ENCODE measurements at places on chromosomes 4 and X. TPM values are rescaled to one million over a fixed set of nuclear protein-coding genes. Genes with fewer than 3 reads are reported as not detected.

The FGF13 gene
- 28.1 TPM for total RNA-seq

The FHIP1A gene
- 46.7 TPM for total RNA-seq

The SOWAHD gene
- total RNA-seq = not detected

The FAM47C gene
- not detected for total RNA-seq

The NSUN7 gene
- total RNA-seq = 0.39 TPM

The AFF2 gene
- 0.32 TPM for total RNA-seq

The FGFBP1 gene
- total RNA-seq = not detected

The SRPX2 gene
- total RNA-seq = 5.2 TPM

The HPGD gene
- total RNA-seq = 6.5 TPM

The PABPC1L2B gene
- not detected for total RNA-seq

DNA sequence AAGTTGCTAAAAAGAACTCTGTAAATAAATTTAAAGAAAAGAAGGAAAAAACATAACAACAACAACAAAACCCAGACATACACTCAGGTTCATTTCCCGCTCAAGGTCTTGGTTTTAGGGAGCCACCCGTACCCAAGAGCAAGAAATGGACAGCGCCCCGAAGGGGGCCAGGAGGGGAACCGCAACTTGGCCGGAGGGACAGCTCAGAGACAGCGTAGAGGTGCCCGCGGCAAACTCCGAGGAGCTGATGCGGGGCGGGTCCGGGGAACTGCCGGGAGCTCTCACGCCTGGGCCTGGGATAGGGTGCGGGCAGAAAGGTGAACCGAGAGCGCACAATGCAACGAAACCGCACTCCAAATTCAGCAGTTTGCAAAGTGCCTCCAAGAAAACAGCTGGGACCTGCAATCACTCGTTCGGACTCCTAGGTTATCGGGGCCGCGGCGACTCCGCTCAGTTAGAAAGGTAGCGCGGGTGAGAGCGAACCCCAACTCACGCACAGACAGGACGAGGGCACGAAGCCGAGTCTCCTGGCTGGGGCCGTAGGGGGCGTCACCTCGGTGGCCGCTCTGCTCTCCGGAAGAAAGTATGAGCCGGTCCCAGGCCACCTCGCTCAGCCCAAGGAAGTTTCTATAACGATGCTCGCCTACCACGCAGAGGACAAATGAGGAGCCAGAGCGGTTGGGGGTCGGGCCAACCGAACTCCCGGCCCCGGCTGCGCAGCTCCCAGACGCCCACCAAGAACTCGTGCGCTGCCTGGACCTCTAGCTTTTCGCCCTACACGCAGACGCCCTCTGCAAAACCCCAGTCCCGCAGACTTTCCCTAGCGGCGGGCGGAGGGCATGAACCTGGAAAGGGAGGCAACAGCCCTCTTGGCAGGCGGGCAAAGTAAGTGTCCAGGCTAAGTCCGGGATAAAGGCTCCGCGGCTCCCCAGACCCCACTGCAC is 1.4 kb downstream of the NDNF start:
- DNase-seq = peak; percentile 47

DNA sequence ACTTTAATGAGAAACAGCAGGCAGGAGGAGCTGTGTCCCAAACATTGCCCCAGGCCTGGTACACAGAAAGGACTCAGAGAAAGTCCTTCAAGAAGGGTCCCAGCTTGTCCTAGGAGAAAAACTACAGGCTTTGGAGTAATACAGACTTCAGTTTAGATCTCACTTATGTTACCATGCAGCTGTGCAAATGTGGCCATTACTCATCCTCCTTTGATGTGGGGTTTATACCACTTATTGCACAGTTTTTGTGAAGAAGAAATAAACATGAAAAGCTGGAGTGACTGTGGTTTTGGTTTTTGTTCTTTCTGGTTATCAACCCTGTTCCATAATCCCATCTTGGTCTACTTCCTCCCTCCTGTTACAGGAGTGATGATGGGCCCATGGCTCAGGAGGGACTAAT is 8.1 kb upstream of the CYTL1 start:
- no peak for DNase-seq

- no peak for DNase-seq
These were observed 24.1 kb upstream of the ALB start for GRCh38 chr4:73379946-73380345.

- no peak for DNase-seq
These were observed 37.3 kb downstream of the AGA start for GRCh38 chr4:177404986-177405385.

- no peak for DNase-seq
These were observed 130.2 kb downstream of the AFF1 start for GRCh38 chr4:87065021-87065420.

DNA sequence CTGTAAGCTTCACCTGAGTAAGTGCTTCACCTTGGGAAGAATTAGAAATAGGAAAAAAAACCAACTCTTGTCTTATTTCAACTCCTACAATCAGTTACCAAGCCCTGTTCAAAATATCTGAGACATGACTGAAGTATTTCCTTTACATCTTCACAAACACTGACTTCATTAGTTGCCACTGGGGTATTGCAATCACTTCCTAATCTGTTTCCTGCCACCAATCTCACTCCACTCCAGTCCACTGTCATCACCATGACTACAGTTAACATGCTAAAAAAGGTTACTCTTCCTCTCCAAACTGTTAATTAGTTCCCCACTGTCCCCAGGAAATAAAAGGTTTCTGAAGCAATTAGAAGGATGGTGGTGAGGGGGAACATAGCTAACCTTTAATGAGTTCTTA is 3.3 kb upstream of the SUPT20HL1 start:
- no peak for DNase-seq

DNA sequence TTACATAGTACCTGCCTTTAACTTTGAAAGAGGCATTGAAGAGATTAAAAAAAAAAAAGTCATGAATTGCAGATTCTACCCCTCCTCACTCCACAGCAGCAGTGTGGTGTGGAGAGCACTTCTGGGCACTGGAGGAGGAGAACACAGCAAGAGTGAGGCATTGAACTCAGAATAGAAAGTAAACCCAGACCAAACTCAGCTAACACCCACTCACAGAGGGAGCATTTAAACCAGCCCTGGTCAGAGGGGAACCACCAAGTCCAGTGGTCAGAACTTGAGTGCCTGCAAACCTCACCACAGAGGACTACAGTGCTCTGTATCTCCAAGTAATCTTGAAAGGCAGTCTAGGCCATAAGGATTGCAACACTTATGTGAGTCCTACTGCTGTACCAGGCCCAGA is 15.6 kb upstream of the UGT2A1 start:
- no peak for DNase-seq

DNA sequence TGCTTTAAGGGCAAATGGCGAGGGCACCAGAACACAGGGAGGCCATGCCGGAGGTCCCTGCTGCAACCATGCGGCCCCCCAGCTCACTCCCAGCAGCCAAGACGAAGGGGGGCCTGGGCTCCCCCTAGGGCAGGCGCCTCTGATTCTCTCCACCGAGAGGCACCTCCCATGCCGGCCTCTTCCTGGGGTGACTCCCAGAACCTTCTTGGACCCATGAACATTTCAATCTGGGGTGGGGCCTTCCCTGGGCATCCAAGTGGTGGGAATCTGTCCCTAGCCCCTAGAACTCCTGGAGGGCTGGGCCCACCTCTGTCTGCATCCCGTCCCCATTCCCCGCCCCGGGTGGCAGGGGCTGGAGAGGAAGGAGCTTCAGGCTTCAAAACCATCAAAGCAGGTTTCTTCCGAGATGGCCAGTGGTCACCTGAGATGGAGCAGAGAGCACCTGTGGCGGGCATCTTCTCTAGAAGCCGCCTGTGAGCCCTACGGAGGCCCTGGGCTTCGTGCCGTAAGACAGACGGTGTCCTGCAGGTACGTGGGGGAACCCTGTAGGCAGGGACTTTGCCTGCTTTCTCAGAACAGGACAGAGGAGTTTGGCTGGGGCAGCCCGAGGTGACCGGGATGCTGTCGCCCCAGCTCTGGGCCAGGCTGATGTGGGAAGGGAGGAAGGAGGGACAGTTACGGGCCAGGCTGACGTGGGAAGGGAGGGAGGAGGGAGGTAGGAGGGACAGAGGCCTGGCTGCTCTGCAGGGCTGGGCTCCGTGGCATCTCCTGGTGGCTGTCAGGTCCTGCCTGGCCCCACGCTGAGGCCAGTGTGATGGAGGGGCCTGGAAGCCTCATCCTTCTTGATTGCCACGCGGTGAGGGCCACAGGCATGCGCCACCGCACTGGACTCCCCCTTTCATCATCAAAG is 6.8 kb upstream of the SLC25A6 start:
- peak; percentile 46 for DNase-seq

DNA sequence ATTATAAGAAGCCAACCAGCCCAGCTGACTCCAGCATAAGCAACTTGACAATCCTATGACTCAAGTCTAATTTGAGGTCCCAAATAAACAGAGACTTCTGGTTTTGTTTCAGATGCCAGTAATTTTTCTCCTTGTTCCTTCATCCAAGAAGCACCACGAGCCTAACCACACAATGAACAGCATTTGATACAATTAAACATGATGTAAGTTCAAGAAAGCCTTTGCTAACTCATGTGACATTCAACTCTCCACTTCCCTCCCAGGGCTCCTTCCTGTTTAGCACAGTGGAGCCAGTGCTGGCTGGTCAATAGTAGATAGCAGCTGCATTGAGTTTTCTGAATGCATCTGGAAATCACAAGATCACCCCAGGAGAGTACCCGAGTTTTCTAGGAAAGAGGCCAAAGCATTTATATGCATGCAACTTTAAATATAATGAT is 206.3 kb downstream of the ARHGAP24 start:
- DNase-seq = no peak

DNA sequence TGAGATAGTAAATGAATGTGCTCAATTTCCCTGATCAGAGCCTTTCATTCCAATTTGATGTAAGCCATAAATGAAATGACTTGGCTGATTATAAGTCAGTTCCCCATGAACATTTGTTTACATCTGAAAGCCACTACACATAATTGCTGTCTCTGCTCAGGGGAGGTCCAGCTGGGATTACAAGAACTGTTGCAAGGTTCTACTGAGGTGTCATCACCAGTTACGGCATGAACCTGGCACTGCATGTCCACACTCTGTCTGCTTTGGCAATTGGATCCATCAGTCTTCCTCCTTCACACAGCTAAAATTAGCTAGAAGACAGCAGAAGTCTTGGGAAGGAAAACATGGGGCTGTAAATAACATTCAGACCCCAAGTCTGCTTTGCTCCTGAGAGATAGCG is 12.8 kb upstream of the MBNL3 start:
- no peak for DNase-seq

GRCh38 chrX:119755981-119756533 is 2.3 kb upstream of the SOWAHD start:
- no peak for DNase-seq

- DNase-seq = no peak
These were observed 106.4 kb downstream of the RNF150 start for GRCh38 chr4:141026900-141027299.

GRCh38 chr4:39042366-39042765 is 10.2 kb upstream of the TMEM156 start:
- no peak for DNase-seq

DNA sequence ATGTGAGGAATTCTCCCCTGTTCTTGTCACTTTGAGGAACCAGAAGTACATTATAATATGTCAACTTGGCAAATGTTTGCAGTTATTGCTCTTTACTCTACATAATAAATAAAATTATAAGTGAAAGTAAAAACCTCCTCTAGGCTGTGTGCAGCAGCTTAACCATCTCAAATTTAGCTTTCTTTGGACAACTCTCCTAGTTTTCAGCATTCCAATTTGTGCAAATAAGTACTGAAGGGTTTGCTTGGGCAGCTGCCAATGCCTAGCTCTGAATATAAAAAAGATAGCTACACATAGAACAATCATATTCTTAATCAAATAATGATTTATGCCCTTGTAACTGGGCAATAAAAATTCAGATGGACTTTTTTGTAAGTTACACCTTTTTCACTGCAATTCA is 82.5 kb downstream of the GASK1B start:
- no peak for DNase-seq

DNA sequence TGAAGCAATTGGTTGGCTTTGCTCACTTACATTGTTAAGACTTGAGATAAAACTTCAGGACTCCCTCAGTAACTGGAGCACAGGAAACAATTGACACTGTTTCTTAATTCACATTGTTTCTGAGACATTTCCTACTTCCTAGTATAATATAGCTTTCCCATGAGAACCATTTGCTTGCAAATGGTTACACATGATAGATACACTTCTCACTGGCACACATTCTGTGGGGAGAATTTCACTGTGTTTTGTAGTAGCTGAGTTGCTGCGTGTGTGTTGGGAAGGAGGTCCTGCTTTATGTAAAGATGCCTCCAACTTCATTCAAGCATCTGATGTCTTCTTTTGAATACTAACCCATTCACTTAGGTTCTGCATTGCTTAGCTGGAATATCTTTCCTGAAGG is 85.3 kb upstream of the SLC4A4 start:
- DNase-seq = no peak

GRCh38 chr4:179307297-179308136 is 1865.3 kb upstream of the AGA start:
- DNase-seq = no peak

- no peak for DNase-seq
These were observed 77.5 kb downstream of the HCCS start for GRCh38 chrX:11188664-11189063.

DNA sequence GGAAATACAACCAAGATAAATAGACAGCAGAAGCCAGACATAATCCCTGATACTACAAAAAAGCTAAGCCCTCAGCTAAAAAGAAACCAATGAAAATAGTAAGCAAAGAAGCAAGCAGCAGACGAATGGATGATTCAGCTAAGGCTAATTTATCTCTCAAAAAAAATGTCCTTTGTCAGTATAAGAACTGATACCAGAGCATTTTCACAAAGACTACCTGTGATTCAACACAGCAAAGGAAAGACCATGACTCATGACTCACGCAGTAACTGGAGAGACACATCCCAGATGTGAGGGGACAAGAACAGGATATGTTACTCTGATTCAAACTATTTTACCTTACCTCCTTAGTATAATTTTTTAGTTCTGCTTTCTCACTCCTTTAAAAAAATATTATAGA is 22.7 kb upstream of the TMPRSS11F start:
- DNase-seq = no peak

DNA sequence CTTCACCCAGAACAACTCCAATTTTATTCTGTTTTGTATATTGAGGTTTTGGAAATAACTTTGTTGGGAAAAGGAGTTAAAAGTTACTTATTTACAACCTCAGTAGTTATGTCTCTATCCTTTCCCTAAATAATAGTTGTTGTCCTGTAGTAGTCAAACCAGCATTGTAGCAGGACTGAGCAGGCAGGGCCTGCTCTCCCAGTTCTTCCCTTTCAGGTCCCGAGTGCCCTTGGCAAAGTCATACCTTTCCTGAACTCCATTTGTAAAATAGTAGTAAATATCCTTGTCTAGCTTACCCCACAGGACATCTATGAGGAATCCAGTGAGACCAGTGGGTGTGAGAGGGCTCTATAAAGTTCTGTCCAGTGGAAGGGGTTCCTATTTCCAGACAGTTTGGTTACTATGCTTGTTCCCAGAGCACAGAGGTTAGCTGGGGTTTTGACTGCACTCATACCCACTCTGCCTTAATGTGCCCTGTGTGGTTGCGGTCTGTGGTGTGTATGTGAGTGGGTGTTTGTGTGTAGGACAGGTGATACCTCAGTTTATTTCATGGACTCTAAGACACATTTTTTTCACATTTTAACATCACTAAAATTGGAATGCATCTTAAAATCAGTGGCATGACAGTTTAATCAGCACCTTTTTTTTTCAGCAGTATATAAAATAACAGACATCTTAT is 136.3 kb downstream of the AMMECR1 start:
- no peak for DNase-seq

GRCh38 chr4:158428242-158428641 is 93.4 kb upstream of the RXFP1 start:
- DNase-seq = no peak

Measured in psoas muscle (tissue), 8 donors.